ENCODE measurements at places on chromosomes 4 and X.

DNA sequence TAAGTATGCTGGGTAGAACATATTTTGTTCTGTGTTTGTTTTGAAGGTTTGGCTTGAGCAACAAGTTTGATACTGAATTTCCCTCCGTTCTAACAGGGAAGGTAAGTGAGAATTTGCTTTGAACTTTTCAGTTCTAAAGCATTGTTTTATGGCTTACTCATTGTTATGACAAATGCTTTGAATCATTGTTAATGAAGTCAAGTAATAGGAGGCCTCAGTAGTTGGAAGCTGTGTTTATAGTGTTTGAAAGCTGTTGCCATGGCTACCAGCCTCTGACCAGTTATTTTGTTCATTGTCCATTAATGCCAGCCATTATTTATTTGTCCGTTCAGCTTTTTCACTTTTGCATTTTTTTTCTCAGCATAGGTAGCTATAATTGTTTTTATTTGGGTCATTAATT, 14.4 kb downstream of the CHIC1 start:
- DNase-seq, result no peak

- DNase-seq, result no peak
Observed at GRCh38 chrX:7133050-7133440, 14.5 kb upstream of the STS start.

DNA sequence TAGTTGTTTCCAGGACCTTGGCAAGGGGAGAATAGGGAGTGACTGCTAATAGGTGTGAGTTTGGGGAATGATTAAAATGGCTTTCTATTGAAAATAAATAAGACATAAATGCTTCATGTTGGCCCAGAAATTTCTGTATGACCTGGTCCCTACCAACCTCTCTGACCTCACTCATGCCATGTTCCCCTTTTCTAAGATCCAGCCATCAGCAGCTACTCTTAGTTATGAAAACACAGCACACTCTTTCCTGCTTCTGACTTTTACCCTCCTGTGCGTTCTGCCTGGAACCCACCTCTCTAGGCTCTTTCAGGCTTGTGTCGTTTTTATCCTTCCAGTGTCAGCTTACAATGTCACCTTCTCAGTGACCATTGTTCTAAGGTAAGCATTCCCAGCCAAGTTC, 14.8 kb upstream of the CXCL5 start:
- no peak for DNase-seq

GRCh38 chr4:14337892-14338584, 664.2 kb upstream of the CPEB2 start:
- DNase-seq, result no peak

GRCh38 chrX:87425618-87426017, 92.0 kb upstream of the KLHL4 start:
- no peak for DNase-seq

DNA sequence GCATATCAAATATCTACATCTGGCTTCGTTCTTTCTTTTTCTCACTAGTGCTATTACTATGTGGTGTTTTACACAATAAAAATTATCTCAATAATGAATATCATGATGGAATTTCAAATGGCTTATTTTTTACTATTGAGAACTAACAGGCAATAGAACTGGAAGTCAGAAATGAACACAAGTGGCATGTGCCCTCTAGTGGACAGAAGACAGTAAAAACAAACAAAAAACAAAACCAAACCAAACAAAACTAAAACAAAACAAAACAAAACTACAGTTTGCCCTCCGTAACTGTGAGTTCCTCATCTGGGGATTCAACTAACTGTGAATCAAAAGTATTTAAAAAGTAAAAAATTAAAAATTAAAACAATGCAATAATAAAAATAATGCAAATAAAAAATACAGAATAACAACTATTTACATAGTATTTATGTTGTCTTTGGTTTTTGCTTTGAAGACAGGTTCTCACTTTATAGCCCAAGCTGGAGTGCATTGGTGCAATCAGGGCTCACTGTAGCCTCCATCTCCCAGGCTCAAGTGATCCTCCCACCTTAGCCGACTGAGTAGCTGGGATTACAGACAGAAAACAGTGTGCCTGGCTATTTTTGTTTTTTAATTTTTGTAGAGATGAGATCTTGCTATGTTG, 195.6 kb upstream of the TACR3 start:
- no peak for DNase-seq

- DNase-seq, result no peak
Observed at GRCh38 chrX:39834600-39834999, 263.2 kb downstream of the BCOR start.

DNA sequence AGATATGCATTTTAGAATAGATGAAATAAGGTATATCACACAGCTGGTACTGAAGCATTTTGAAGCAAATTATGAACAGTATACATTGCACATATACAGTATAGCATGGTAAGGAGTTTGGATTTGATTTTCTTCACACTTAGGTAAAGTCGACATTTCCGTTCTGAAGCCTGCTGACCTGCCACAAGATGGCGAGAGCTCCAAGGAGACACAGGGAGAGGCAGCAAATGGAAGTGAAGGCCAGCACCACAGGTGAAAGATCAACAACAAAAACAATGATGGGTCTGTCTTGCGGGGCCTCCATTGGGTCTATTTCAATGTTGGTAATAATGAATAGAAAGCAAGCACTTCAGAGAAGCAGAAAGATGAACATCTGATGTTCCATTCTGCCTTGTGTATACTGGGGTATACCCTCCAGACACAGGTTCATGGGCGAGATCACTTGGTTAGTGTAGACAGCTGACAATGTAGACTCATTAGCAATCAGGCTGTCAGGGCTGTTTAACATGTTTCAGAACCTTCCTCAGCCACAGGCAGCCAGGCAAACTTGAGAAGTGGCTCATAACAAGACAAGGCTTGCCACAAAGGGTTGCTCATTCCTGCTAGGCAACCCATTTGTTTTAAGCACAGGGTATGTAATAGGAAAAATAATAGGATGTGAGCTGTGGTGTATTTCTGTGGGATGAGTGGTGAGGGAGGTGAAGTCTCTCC, 21.4 kb upstream of the NOX1 start:
- DNase-seq, result no peak

DNA sequence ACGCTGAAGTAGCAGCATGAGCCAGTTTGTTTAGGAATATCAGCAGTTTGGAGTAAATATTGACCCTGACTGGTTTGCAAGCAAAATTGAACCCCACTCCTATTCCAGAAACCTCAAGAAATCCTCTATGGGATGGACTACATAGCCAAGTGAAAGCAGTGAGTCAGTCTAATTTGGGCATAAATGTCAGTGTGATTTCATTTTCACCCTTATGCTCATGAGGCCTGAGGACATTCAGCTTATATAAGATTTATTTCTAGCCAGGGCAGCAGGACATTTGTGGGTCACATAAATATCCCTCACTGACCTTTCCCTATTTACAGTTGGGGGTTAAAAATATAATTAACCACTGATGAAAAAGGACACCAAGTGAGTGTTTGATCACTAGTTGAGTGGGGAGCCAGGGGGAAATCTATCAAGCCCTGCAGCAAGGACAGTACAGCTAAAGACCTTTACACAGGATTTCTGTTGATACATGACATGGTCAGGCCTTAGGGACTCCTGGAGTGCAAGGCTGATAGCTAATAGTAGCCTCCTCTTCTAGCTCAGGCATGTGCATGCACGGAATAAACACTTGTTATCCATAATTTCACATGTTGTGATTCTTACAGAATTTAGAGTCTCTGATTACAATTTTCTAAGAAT, 996.9 kb upstream of the GRIA3 start:
- DNase-seq, result no peak

GRCh38 chr4:180560896-180561295, 1682.3 kb upstream of the TENM3 start:
- no peak for DNase-seq

- no peak for DNase-seq
Observed at GRCh38 chr4:52783069-52783468, 31.8 kb upstream of the ERVMER34-1 start.

Data from NCI-H2081 treated with DMSO at 0.1 percent for 48 hours (cell line).